ENCODE measurements at places on chromosomes 2 and 18.

DNA sequence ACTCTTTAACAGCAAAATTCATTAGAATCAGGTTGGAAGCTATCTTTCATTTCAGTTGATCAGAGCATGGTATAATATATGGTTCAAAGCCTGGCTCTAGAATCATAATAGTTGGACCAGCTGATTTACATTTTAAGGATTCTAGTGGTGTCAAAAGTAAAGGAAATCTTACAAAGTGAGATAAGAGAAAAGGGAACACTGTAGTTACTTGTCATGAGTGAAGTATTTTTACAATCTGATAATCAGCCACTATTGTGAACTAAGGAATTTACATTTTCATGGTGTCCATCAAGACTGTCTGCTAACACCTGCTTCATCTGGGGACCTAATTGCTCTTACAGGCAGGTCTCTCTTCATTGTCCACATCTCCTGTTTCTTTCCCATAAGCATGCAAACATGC lies 161.1 kb downstream of the SLC39A10 start:
- DNase-seq, result no peak

- DNase-seq, result no peak
Observed at GRCh38 chr2:216012133-216012829, 1.1 kb downstream of the MREG start.

- DNase-seq, result no peak
Observed at GRCh38 chr2:240142256-240142775, 1.9 kb upstream of the OTOS start.

GRCh38 chr2:132009874-132010521 lies 151.8 kb downstream of the ANKRD30BL start:
- no peak for DNase-seq

DNA sequence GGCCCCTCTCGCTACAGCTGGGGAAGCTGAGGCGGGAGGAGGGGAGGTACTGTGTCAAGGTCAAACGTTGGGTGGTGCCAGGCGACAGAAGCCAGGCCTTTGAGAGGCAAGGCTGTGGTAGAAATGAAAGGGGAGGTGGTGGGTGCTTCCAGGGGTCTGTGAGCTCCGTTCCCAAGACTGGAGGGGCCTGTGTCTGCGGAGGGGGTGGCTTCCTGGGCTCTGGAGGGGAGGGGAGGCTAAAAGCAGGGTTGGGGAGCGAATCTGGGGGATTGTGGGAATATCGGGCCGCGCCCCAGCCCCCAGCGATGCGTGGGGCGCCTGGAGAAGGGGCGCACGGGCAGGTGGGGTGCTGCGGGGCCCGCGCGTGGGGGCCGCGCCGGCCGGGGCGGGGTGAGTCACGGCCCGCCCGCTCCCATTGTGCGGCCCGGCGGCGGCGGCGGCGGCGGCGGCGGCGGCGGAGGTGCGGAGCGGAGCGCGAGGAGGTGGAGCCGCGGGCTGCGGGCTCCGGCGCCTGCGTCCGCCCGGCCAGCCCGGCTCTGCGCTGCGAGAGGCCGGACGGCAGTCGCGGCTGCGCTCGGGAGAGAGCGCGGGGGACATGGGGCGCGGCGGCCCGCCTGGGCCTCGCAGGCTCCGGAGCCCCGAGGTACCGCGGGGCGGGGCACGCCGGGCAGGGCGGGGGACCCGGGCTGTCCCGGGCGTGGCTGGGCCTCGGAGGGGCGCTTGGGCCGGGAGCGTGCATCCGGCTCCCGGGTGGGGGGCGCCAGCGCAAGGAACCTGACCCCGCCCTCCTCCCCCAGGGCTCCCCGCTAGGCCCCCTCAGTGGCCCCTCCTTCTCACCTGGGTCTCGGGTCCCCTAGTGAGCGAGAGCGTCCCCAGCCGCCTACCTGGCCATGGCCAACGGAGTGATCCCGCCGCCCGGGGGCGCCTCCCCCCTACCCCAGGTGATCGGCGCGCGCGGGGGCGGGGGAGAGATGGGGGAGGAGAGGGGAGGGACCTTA lies at the start of gene SLC4A3:
Gene SLC4A3, plus strand, starts transcription at position 528 of the 998 bp plus-strand sequence. Its CDS starts 363 bp downstream, at position 891.
- DNase-seq, result no peak

All from central memory CD4-positive, alpha-beta T cell (primary cell).